NCI-H345 (cell line): ENCODE measurements at places on chromosomes 11 and 22.

DNA sequence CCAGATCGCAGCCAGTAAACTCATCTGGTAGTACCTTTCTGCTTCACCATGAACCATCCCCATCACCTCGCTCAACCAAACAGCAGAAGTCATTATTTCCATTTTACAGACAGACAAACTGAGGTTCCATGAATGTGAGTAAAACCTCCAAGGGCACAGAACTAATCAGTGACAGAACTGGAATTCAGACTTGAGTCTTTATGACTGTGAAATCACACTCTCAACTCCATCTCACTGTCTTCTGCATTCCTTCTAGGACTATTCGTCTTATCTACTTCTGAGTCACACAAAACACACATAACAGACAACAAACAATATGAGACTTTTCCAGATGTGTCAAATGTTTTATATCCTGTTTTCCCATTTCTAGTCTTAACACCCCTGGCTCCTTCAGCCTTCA is 9.3 kb upstream of the NUP50 start:
- DNase-seq = no peak

GRCh38 chr11:115659061-115659963 is 155.1 kb upstream of the CADM1 start:
- DNase-seq = no peak

DNA sequence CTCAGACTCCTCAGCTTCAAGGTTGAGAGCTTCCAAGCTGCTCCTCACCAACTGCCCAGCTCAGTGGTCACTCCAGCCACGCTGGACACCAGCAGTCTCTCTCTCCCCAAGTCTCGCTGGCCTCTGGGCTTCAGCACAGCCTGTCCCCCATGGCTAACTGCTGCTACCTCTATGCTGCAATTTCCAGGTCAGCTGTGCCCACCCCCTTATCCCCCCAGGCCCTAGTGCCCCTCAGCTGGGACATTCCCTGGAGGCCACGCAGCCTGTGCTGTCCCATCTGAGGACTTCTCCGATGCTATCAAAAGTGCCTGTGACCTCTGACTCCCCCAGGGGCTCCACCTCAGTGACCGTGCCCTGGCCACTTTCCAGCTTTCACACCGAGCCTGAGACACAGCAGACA is 37.5 kb upstream of the PHF21B start:
- no peak for DNase-seq

DNA sequence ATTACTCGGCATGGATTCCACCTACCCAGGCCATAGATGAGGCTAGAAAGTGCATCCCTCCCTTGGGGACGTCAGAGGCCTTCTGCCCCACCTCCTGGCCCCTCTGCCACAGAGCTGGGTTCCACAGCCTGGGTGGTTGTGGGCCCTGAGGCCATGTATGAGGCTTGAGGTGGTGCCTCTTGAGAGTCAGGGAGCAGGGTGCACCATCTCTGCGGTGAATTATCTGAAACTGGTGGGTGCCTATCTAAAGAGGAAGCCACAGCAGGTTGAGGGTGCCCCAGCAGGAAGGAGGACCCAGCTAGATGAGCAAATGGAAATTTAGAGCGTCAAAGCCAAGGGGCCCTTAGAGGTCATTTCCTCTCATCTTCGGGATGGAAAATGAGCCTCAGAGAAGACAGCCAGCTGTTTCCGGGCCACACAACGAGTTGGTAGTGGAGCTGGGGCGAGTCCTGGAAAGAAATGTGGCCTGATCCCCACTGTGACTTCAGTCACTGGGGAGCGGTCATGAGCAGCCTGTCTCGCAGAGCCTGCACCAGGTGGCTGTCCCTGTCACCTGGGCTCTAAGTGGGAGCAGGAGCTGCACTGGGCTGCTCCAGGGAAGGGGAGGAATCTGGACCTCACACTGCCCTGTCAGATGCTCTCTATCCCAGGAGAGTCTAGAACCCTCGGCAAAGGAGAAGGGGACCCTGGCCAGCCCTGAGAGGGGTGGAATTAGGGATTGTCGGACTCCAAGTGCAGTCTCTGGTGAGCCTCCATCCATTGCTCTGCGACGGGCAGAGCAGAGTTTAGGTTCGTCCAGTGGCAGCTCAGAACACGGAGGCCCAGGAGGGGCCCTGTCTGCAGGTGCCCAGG is 7.3 kb downstream of the ADORA2A start:
- no peak for DNase-seq

DNA sequence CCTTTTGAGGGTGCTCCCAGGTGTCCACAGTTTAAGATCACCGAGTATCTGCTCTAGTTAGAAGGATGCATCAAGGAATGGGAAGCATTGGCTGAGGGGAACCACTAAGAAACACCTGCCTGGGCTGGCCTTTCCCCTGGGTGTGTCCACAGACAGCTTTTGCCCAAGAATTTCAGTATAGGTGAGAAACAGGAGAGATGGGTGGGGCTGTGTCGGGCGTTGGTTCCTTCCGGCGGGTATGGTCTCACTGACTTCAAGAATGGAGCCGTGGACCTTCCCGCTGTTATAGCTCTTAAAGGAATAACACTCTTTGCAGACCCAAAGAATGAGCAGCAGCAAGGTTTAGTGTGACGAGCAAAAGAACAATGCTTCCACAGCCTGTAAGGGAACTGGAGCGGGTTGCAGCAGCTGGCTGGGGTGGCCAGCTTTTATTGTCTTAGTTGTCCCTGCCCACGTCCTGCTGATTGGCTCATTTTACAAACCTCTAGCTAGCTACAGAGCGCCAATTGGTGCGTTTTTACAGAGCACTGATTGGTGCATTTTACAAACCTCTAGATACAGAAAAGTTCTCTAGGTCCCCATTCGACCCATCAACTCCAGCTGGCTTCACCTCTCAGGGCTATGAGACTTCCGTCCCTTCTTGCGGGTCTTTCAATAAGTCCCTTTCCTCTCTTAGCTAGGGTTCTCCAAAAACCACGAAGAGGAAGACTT is 2.4 kb downstream of the FADS1 start:
- DNase-seq = peak; percentile 71

- DNase-seq = no peak
Observed at GRCh38 chr22:28398981-28399380, 280.7 kb downstream of the TTC28 start.

GRCh38 chr11:33942954-33943353 is 51.1 kb upstream of the LMO2 start:
- no peak for DNase-seq

- no peak for DNase-seq
Observed at GRCh38 chr11:28491431-28491830, 383.2 kb downstream of the METTL15 start.

GRCh38 chr11:69115586-69116560 is 39.9 kb upstream of the SMIM38 start:
- DNase-seq = no peak

DNA sequence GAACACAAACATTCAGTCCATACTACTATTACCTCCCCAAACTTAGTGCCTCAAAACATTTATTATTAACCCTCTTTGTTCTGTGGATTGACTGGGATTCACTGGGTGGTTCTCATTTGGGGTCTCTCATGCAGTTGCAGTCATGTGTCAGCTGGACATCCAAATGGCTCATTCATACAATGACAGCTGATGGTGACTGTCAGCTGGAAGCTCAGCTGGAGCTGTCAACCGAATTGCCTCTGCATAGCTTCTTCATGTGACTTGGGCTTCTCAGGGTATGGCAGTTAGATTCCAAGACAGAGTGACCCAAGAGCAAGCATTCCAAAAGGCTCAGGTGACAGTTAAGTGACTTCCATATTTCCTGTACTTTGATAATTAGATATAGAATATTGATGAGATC is 85.2 kb downstream of the CCDC34 start:
- DNase-seq = no peak

- DNase-seq = peak; percentile 28
Observed at GRCh38 chr11:43579171-43579918, 101.2 kb upstream of the HSD17B12 start.

DNA sequence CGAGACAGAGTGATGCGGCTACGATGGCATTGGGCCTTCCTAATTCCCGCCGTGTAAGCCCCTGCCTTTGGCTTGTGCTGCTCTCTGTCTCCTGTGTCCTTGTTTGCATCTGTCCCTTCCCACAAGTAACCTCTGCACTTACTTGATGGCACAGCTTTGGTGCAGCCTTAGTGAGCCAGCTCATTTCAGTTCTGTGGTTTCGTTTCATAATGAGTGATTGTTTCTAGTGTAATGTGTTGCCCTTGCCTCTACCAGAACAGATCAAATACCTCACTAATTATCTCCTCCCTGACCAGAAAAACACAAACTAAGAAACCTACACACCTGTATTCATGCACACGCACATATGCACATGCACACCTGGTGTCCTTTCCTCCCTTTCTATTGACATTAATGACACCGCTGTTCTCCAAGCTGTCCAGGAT is 58.8 kb downstream of the GRK3 start:
- no peak for DNase-seq

GRCh38 chr22:37657590-37658132 is 862 bp upstream of the PDXP start:
- DNase-seq = no peak

GRCh38 chr11:66881927-66882452 is 25.1 kb downstream of the LRFN4 start:
- DNase-seq = peak; percentile 49
